SJCRH30 (cell line): ENCODE measurements at places on chromosomes 13 and 19. TPM values are rescaled to one million over a fixed set of nuclear protein-coding genes. Genes with fewer than 3 reads are reported as not detected.

The SOX1 gene
- not detected in 2 replicates for total RNA-seq

The APLP1 gene
- 32.1 and 32.7 TPM in 2 replicates for total RNA-seq

The KMT5C gene
- total RNA-seq, result 21.2 and 21.6 TPM in 2 replicates

The PSG3 gene
- not detected in 2 replicates for total RNA-seq

The IGFL4 gene
- not detected in 2 replicates for total RNA-seq
